ENCODE measurements at places on chromosomes 1 and 21.

DNA sequence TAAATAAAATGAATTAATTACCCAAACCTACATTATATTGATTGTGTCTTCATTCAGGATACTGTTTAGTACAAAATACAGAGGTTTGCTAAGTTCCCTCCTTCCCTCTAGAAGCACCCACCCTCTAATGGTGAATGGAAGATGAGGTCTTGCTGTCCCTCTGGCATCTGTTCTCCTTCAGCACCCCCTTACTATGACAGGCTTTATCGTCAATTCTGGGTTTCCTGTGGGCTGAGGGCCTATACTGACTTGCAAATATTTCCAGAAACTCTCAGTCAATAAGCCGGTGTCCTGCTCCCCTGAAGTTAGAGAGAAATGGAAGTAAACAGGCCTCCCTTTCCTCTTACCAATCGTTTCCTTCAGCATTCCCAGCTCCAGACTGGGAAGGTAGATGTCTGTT, 13.2 kb downstream of the LAX1 start:
- DNase-seq, result no peak

- no peak for DNase-seq
Observed at GRCh38 chr1:107531065-107531908, 390.4 kb downstream of the NTNG1 start.

DNA sequence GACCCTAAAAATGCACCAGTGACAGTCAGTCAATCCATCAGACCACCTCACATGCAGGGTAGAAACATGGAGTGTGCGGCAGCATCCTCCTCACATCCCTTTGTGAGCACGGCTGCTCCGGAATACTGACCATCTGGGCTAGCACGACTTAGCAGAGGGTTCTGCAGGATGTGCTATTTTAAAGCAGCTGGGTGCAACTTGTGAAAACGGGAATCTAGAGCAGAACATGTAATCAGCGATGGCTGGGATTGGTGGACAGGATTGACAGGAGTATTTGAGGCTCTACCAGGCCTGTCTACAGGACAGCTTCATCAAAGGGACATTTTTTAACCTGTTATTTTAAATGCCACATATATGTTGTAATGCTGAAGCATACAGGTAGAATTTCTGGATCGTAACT, 16.8 kb upstream of the PLEKHM2 start:
- DNase-seq, result no peak

DNA sequence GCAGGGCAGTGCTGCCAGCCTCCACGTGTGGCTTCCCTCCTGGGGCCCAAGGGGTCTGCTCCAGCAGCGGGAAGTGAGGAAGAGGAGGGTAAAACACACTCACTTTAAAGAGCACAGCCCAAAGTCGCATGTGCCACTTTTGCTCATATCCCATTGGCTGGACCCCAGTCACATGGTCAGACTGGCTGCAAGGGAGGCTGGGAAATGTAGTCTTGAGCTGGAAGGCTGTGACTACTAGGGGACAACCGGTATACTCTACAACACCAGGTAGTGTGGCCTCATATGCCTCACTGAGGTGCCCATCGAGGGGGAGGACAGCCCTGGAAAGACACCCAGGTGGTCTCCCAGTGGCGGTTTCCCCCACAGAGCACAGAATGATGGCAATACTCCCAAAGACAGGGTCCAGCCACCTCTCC, 45.2 kb downstream of the CAMK2N1 start:
- DNase-seq, result no peak

DNA sequence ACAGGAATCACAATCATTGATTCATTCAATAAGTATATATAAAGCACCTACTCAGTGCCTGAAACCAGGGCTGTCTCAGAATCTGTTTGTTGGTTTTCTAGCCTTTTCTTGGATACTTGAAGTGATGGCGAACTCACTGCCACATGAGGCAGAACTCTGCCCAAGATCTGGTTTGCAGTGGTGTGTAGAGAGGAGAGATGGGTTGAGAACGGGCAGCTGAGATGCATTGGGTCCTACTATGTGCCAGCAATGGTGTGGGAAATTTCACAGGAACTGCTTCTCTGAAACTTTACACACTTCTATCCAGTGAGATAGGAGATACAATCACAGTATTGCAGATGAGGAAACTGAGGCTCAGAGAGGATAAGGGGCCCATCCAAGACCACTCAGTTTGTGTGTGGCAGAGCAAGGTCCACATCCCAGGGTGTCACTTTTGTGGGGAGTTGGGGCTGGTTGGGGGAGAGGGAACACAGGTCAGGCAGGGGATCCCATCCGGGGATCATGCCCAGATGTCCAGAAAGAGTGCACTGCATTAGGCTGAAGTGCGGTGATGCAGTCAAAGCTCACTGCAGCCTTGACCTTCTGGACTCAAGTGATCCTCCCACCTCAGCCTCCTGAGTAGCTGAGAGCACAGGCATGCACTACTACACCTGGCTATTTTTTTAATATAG, 83.7 kb upstream of the IFFO2 start:
- DNase-seq, result no peak

GRCh38 chr1:202029171-202029665, 18.8 kb downstream of the ELF3 start:
- DNase-seq, result peak; percentile 28

GRCh38 chr1:214420341-214420740, 131.1 kb downstream of the PTPN14 start:
- no peak for DNase-seq

DNA sequence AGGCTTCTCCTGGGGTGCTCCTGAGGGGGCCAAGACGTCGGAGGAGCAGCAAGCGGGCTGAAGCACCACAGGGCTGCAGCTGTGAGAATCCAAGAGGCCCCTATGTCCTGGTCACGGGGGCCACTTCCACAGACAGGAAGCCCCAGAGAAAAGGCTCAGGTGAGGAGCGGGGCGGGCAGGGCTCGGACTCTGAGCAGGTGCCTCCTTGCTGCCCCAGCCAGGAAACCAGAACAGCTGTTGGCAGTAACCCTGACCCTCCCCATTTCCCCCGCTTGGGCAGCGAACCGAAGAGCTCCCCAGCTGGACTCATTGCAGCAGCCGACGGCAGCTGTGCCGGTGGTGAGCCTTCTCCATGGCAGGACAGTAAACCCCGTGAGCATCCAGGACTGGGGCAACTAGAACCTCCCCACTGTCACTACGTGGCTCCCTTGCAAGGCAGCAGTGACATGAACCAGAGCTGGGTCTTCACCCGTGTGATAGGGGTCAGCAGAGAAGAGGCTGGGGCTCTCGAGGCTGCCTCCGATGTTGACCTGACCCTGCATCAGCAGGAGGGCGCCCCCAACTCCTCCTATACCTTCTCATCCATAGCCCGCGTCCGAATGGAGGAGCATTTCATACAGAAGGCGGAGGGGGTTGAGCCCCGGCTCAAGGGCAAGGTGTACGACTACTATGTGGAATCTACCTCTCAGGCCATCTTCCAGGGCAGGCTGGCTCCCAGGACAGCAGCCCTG, 625 bp downstream of the KLHDC7A start:
- DNase-seq, result no peak

DNA sequence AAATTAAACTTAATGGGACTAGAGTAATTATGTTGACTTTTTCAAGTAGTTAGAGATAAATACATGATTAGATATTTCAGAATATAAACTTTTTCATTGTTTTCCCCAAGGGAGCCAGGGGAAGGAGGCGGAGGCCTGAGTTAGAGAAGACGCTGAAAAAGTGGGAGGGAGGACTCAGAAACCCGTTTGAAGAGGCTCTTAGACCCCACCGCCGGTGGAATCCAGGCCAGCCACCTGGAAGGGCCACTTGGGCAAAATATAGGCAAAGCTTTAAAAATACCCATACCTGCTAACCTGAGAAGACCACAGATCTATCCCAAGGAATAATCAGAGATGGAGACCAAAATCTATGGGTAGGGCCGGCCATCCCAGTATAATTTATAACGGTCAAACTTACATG, 242.6 kb downstream of the PTPRU start:
- no peak for DNase-seq

DNA sequence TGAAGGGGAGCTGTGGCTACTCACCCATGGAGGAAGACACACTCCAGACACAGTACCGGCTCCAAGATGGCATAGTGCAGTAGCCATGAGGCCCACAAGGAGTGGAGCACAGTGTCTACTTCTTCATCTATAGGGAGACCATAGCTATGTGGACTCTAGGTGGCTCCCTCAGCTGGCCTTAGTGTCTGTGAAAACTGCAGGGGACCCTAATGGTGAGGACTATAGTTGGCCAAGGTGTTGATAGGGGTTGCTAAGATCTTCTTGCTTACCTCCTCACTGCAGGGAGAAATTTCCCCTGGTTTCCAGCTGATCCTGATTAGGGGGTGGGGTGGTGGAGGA, 58.9 kb downstream of the DIPK1A start:
- DNase-seq, result no peak

DNA sequence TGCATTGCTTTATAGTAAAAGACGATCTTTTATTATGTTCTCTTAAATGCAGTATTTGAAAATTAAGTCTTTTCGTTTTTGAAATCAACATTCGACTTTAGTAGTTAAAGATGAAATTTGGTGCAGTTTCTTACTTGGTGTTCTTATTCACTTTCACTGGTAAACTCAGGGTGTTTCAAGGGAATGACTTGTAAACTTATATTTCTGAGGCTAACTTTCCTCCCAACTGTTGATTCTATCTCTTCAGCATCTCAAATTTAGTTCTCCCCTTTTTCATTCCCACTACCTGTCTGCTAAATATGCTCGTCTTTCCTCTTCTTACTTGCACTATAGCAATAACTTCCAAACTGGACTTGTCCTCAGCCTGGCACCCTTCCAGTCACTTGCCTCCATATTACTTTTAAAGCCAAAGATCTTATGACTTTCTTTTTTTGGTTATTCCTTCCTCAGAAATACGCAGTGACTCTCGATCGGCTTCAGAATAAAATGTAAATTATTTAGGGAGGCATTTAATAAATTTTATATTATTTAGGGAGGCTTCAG, 988 bp downstream of the SLC35A3 start:
- DNase-seq, result no peak

GRCh38 chr1:85289207-85289847, 12.9 kb upstream of the BCL10 start:
- DNase-seq, result peak; percentile 64

- DNase-seq, result no peak
Observed at GRCh38 chr1:94827434-94827833, 7.3 kb downstream of the SLC44A3 start.

GRCh38 chr1:31645274-31645568, 545 bp upstream of the PEF1 start:
- DNase-seq, result no peak

DNA sequence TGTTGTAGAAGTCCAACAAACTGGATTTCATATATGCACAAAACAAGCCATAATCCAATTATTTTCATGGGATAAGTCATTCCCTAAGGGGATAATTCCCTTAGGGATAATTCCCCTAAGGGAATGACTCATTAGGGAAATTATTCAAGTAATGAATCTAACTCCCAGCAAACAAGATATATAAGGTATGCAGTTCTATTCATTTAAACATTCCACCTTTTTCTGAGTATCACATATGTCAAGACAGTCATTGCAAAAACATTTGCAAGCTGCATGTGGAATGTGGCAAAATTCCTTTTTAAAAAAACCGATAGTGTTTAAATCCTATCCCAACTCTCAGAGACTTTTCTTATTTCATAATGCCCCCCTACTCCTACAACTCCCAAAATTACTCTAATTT, 131.2 kb downstream of the AKT3 start:
- DNase-seq, result no peak

- DNase-seq, result no peak
Observed at GRCh38 chr1:213724640-213725536, 262.9 kb upstream of the PROX1 start.

DNA sequence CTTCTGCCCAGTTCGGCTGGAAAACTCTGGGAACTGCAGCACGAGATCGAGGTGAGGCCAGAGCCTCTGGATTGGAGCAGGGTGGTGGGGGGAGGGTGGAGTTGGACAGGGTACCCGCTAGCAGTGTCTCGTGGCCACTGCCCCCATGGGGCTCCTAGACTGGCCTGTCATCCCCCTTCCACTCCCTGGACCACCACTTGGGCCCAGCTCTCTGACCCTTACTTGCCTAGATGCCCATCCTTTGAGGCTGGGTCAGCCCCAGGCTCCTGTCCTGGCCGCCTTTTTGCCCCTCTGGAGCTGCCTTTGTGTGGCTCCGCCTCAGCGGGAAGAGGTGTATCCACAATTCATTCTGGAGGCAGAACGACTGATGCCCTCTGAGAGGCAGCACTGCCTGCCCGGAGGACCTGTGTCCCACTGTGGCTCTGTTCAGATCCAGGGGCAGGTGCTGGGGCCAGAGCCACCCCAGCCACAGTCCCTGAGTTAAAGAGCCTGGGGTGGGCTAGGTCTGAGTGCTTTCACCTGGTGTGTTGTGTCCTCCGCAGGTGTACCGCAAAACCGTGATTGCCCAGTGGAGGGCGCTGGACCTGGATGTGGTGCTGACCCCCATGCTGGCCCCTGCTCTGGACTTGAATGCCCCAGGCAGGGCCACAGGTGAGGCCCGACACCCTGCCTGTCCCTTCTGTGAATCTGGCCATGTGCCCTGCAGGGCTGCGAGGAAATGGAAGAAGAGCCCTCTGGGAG, 17.7 kb downstream of the FAAH start:
- DNase-seq, result no peak

GRCh38 chr1:85240643-85241042, 18.8 kb downstream of the C1orf52 start:
- no peak for DNase-seq

DNA sequence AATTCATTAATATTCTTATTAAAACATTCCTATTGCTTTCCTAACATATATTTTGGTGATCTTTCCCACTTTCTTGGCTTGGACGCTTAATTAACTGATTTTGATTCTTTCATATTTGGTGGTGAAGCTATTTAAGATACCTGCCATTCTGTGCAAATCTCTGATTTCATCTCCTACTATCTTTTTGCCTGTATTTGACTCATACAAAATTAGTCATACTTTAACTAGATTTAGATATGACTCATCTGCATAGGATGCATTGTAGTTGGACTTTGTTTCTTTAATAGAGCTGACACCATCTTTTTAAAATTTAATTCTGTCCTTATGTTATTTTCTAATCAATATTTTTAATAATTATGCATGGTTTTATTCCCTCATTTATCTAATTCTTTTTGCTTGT, 93.8 kb upstream of the PLPPR4 start:
- DNase-seq, result no peak

DNA sequence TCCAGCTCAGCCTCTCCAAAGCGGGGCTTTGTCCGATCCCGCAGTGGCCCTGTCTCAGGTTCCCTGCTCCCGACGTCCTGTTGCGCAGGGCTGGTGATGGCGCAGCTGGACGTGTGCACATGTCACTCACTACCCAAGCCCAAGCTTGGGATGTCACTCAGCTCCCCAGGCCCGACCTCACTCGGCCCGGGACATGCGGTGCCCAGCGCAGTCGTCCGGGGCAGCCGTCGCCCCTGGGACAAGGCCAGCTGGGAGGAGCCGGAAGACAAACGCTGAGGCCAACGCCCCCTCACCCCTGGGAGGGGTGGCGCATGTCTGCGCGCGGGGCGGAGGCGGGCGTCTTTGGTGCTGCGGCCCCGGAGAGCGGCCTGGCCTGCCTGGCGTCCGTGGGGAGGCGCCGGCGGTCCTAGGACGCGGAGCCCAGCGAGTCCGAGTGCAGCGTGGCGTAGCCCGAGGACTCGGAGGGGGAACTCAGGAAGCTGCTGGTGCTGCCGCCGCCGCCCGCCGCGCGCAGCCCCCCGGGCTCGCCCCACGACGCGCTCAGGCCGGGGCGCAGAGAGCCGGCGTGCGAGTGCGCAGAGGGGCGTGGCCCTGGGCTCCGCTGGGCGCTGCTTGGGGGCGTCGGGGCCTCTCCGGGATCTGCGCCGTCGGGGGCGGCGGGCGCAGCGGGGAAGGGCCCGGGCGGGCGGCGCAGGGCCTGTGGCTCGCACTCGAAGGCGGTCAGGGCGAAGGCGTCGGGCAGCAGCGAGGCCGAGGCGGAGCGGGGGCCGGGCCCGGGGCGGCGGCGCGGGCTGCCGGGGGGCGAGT, 5.2 kb downstream of the HES3 start:
- peak; percentile 35 for DNase-seq

All from T1000 (cell line).